CD4-positive, alpha-beta T cell (primary cell): ENCODE measurements at places on chromosomes 16 and 17. TPM values are rescaled to one million over a fixed set of nuclear protein-coding genes. Genes with fewer than 3 reads are reported as not detected.

The KRTAP3-1 gene
- total RNA-seq: not detected

The MGRN1 gene
- 45.9 TPM for total RNA-seq

The MT1A gene
- total RNA-seq: not detected

The SEPTIN1 gene
- total RNA-seq: 163 TPM

The FSCN2 gene
- 1.1 TPM for total RNA-seq

The GPR139 gene
- total RNA-seq: not detected

The MYH8 gene
- not detected for total RNA-seq

The STUB1 gene
- total RNA-seq: 46.9 TPM

The OTOP2 gene
- not detected for total RNA-seq

The MAPK8IP3 gene
- total RNA-seq: 297 TPM

The KRT33B gene
- not detected for total RNA-seq

The KRTAP9-8 gene
- not detected for total RNA-seq

The QPRT gene
- 0.45 TPM for total RNA-seq

The EPN3 gene
- total RNA-seq: not detected

The DNAI2 gene
- total RNA-seq: 0.66 TPM

The STH gene
- total RNA-seq: not detected

The SMG6 gene
- 39.3 TPM for total RNA-seq

The RCVRN gene
- total RNA-seq: not detected

The CLDN6 gene
- not detected for total RNA-seq

The C17orf107 gene
- total RNA-seq: 30.5 TPM

The SOX15 gene
- 0.30 TPM for total RNA-seq

The CDRT15L2 gene
- total RNA-seq: not detected

The CD19 gene
- total RNA-seq: 0.27 TPM

The PLCG2 gene
- 1.5 TPM for total RNA-seq

The SULT1A1 gene
- 14.4 TPM for total RNA-seq

The GDPD3 gene
- total RNA-seq: 6.4 TPM

The SOCS3 gene
- 414 TPM for total RNA-seq

The SLX1B gene
- 21.2 TPM for total RNA-seq

The FBXW10 gene
- total RNA-seq: not detected
